ENCODE measurements at places on chromosomes 2 and 18.
A peak's percentile ranks its signal among the peaks of the same experiment; 100 is the strongest.

DNA sequence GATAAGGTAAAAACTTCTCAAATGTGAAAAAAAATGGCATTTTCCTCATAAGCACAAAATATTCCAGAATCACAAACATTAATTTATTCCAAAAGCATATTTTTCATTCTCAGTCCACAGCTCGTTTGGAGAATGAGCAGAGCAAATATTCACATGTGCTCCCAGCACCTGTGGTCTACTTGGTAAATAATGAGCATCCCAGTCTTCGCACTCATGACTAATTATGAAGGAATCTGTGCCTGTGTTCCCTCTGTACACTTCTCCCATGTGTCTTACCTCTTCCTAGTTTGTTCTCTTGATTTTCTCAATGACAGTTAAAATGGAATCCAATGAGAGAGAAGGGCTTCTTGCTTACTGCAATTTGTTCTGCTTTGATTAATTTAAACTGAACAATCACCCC lies 671.0 kb upstream of the SOX11 start:
- DNase-seq: no peak

- DNase-seq: no peak
Observed at GRCh38 chr2:216399621-216400020, 12.7 kb upstream of the SMARCAL1 start.

GRCh38 chr2:177893880-177894279 lies 178.7 kb downstream of the PDE11A start:
- DNase-seq: no peak

GRCh38 chr2:10079870-10080535 lies at the start of gene CYS1:
TSS of gene CYS1 (minus strand) at chr2:10080411. CDS start at chr2:10080223, 188 bp downstream.
- DNase-seq: no peak

GRCh38 chr2:106618614-106619013 lies 131.4 kb downstream of the CD8B2 start:
- no peak for DNase-seq

- no peak for DNase-seq
Observed at GRCh38 chr2:204824751-204825453, 279.6 kb downstream of the PARD3B start.

DNA sequence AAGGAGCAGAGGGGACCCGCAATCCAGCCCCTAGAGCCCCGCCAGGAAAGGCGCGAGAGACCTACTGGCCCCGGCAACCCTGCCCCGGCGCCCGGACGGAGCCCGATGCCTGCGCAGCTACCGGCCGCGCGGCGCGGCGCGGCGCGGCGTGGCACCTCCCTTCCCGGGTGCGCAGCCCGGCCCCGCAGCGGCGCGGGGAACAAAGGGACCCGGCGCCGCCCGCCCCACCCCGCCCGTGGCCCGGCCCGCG lies 307 bp downstream of the CDH2 start:
- DNase-seq: no peak

- no peak for DNase-seq
Observed at GRCh38 chr18:75172299-75173124, 36.4 kb downstream of the PTGR3 start.

DNA sequence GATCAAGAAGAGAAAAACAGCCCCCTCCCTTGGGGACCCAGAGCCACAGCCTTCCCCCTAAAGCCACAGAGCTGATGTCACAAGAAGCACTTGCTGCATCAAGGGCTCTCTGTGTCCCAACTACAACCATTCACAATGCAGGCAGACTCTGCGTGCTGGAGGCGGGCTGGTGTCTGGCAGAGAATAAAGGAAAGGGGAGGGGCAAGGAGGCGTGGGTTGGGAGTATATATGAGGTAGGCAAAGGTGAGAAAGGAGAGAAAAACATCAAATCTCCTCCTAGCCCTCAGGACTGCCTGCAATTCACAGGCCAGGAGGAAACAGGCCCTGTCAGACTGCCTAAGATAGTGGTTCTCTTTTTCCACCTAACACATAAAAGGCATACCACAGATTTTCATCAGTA lies 48.8 kb upstream of the IHH start:
- DNase-seq: no peak

GRCh38 chr2:113602869-113603466 lies 24.1 kb upstream of the RABL2A start:
- no peak for DNase-seq

- no peak for DNase-seq
Observed at GRCh38 chr18:40031435-40031834, 1923.6 kb upstream of the PIK3C3 start.

DNA sequence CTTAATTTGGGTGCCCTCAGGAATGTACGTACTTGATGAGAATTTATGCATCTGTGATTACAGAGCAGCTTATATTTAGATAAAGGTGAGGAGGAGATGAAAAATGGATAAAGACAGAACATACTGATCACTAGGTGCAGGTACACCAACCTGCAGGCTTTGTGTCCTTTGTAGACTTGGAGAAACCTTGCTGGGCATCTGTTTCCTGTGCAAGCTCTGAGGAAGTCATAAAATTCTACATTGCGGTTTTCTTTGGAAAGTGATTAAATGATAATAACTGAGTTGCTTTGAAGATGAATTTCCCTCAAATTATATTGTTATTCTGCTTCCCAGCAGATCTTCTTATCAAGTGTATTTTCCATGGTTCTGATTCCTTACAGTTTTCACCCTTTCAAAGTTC lies 7.7 kb downstream of the RAB27B start:
- peak; percentile 12 for DNase-seq

DNA sequence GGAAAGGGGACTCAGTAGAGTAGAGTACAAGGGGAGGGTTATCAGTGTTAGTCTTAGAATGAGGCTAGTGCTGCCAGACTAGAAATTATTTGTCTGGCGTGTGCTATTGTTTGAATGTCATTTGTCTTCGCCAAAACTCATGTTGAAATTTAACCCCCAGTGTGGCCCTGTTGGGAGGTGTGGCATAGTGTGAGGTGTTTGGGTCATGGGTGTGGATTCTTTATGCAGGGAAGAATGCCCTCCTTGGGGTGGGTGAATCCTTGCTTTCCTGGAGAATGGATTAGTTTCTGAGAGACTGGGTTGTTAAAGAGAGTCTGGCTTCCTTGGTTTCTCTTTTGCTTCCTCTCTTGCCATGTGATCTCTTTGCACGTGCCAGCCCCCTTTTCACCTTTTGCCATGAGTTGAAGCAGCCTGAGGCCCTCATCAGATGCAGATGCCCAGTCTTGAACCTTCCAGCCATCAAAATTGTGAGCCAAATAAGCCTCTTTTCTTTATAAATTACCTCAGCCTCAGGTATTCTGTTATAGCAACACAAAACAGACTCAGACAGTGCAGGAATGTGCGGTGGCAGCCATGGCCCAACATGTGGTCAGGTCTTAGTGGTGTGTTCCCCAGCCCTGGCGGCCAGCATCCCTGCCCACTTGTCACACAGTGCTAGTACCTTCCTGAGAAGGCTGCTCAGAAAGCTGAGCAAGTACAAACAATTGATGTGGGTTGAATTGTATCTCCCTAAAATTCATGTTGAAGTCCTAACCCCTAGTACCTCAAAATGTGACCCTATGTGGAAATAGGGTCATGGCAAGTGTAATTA lies 48.4 kb upstream of the NAB1 start:
- DNase-seq: no peak
